GM23248 (cell line): ENCODE measurements at places on chromosomes 2 and 18.

DNA sequence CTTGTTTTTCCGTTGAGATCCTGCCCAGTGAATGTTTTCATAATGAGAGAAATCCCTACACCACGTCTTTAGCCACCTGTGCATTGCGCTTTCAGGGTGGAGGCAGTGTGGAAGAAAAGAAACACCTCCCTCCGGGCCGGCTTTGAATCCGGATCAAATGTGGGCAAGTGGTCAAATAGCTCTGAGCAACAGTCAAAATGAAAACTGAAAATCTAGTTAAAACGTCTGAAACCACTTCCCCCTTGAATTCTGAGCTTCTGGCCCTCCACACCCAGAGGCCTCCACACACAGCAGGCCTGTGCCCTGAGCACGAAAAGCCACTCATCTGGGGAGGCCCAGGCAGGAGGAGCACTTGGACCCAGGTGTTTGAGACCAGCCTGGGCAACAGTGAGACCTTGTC lies 263.6 kb upstream of the SALL3 start:
- DNase-seq: no peak

DNA sequence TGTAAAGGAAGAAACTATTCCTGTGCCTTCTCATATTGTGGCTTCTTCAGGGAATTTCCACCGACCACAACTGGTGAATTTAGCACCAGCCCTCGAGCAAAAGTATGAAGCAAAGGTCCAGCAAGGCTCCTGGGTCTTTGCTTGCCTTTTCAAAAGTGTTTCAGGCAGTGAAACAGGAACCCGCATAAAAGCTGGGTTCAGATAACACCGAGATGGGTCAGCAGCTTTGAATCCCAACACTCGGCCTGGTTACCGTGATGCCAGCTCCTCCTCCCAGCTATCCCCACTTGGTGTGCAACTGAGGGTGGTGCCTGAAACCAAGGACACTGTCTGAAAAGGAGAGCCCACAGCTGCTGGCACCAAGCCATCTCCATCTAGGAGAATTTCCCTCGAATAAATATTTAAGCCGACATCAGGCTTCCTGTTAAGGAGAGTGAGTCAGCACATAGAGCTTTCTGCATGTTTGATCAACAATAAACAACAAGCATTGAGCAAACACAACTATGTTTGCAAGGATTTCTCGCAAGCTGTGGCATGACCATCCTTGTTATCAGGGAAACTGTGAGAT lies 69.5 kb downstream of the ANTXR1 start:
- peak; percentile 79 for DNase-seq

- DNase-seq: no peak
Observed at GRCh38 chr2:19525313-19525712, 166.9 kb upstream of the OSR1 start.

DNA sequence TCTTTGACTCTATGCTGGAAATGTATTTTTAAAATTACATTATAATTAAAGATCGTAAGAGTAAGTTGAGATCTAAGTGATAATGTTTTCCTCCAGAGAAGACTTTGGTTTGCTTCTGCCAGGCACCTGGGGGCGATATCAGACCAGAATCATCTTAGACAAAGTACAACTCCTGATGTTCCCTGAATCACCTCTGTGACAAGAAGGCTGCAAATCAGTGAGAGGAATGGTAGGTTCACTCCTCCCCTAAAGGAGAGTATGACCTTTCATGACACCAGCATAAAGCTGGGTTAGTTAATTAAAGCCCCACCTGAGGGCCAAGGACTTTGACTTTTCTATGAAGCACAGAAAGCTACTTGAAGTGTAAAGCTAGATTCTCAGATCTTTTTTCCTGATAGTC lies 114.4 kb upstream of the DTNA start:
- peak; percentile 43 for DNase-seq

DNA sequence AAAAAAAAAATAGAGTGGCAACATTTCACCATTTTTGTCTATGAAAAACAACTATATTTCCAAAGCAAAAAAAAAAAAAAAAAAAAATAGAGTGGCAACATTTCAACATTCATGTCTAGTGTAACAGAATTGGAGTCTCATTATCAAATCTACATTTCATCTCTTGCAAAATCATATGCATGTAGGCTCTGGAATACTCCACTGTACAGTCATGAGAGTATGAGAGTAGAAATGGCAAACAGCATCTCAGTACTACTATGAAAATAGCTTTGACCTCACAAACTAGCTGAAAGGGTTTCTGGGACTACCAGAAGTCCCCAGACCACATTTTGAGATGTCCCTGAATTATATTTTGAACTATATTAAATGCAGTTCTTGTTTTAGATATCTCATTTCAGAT lies 82.8 kb downstream of the SMAD2 start:
- no peak for DNase-seq

DNA sequence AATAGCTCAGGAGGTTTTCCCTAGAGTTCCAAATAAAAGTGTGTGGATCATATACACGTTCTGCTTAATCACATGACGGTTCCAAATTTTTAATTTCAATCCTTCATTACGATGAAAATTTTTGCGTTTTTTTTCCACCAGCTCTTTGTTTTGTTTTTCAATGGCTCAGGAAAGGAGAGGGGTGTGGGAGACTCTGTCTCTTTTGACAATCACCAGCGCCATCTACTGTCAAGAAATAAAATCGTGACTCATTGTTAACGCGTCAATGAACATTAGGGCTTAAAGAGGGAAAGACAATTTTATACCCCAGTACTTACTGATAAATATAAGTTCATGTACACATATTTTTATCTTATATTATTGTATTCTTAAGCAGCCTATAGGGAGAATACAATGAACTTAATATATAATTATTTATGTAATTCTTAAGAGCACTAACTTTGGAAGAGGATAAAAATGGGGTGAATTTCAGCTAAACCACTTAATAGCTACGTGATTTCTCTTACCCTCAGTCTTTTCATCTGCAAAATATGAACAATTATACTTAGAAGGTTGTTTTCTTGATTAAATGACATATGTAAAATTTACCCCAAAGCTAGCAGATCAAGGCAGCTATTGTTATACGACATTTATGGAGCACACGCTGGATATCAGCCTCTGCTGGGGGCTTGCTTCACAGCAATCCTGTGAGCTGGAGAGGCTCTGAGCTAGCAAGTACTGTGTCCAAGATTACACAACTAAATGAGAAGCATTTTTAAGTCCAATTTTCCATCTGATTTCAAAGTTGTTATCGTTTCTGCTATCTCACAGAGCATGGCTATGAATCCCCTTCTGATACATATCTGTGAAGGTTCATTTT lies 47.4 kb upstream of the RMDN2 start:
- peak; percentile 79 for DNase-seq

DNA sequence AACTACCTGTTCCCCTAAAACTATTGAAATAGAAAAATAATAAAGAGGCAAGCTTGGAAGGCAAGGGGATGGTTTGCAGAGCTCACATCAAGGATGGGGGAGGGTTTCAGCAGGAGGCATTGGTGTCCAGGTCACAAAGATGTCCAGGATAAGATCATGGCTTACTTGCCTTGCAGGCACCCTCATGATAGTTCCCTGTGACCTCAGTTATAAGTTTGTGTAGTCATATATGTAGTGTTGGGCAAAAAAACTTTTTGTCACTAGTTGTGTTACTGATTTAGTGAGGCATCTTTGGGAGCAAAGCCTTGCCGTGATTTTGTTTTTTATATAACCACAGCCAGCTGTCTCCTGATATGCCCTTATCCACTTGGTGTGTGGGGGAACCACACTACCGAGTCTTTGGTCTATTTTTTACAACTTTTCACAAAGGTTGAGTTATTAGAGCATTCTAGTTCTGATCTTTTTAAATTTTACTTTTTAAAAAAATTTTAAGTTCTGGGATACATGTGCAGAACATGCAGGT lies 53.3 kb downstream of the IL1R2 start:
- no peak for DNase-seq

- no peak for DNase-seq
Observed at GRCh38 chr2:227643990-227644551, 22.5 kb upstream of the SCYGR5 start.

- no peak for DNase-seq
Observed at GRCh38 chr18:48991676-48992075, 40.9 kb upstream of the SMAD7 start.

GRCh38 chr2:108586631-108587030 lies 52.4 kb downstream of the LIMS1 start:
- peak; percentile 7 for DNase-seq

DNA sequence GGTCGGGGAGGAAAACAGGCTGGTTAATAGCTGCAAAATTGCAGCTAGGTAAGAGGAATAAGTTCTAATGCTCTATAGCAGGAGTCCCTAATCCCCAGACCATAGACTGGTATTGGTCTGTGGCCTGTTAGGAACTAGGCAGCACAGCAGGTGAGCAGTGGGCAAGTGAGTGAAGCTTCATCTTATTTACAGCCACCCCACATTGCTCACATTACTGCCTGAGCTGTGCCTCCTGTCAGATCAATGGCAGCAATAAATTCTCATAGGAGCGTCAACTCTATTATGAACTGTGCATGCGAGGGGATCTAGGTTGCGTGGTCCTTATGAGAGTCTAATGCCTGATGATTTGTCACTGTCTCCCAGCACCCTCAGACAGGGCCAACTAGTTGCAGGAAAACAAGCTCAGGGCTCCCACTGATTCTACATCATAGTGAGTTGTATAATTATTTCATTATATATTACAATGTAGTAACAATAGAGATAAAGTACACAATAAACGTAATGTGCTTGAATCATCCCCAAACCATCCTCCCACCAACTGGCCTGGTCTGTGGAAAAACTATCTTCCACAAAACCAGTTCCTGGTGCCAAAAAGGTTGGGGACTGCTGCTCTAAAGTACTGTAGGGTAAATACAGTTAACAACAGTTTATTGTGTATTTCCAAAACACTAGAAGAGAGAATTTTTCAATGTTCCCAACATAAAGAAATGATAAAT lies 91.7 kb upstream of the TFCP2L1 start:
- peak; percentile 53 for DNase-seq

DNA sequence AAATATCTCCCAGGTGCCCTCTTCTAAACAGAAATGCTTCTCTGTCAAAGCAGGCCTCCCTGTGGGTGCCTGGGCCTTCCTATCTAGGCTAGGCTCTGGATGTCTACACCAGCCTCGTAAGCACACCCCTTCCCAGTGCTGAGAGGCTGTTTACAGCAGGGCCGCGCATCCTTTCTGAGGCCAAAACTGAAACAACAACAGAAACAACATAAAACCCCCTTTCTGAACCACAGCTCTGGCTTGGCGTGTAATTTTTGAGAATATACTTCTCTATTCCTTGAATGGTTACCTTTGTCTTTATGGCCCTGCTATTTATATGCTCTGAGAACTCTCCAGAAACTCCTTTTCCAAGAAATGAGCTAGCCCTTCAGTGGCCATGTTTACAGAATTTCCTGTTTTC lies 118.4 kb downstream of the BCL2L11 start:
- DNase-seq: no peak

DNA sequence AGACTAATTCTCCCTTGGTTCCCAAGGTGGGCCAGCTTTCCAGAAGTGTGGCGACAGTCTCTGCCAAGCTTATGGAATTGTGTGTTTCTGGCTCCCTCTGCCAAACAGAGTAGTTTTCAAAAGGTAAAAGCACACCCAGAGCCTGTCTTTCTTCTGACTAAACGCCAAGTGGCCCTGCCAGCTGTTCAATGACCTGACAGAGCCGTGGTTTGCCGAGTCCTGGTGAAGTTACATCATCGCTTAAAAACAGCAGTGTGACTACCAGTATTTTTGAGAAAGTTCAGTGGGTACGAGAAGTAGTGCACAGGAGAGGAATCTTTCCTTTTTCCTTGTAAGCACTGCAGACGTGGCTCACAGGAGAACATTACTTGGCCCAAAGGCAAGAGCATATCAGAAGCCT lies 1.9 kb downstream of the PER2 start:
- peak; percentile 92 for DNase-seq

DNA sequence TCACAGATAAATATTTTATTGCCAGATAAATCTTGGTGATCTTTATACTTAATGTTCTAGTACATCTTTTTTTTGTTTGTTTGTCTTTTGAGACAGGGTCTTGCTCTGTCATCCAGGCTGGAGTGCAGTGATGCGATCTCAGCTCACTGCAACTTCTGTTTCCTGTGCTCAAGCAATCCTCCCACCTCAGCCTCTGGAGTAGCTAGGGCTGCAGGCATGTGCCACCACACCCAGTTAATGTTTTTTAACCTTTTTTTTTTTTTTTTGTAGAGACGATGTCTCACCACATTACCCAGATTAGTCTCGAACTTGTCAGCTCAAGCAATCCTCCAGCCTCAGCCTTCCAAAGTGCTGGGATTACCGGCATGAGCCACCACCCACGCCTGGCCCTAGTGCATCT lies 9.1 kb upstream of the C1GALT1C1L start:
- DNase-seq: peak; percentile 40

- DNase-seq: no peak
Observed at GRCh38 chr18:59740141-59740540, 42.9 kb upstream of the CCBE1 start.

GRCh38 chr2:238053191-238053776 lies 7.5 kb upstream of the SCLY start:
- peak; percentile 31 for DNase-seq

GRCh38 chr18:46772357-46772756 lies 15.5 kb upstream of the ST8SIA5 start:
- DNase-seq: no peak

GRCh38 chr18:62523631-62524439 lies 1.0 kb downstream of the ZCCHC2 start:
- DNase-seq: peak; percentile 81

- DNase-seq: peak; percentile 43
Observed at GRCh38 chr2:204950695-204951346, 405.5 kb downstream of the PARD3B start.
